ENCODE measurements at places on chromosomes 6 and 20.

DNA sequence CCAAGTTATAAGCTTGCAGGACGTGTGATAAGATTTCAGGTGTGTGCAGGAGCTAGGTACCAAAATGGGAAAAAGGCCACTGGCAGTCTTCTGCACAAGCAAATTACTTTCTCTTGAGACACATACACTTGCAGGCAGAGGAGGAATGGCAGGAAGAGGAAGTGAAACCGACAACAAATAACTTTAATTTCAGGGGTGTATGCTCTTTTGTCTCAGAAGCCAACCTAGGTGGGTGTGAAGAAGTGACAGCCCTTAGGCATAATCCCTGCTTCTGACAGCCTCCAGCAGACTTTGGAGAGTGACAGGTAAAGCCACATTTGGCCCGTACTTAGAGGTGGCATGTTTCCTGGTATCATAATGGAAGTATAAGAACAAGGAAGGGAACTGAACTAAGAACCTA lies 118.8 kb upstream of the TRAF3IP2 start:
- DNase-seq: no peak

GRCh38 chr6:165854061-165854862 lies 191.2 kb upstream of the PDE10A start:
- no peak for DNase-seq

- no peak for DNase-seq
Observed at GRCh38 chr6:93218096-93218495, 201.3 kb downstream of the EPHA7 start.

DNA sequence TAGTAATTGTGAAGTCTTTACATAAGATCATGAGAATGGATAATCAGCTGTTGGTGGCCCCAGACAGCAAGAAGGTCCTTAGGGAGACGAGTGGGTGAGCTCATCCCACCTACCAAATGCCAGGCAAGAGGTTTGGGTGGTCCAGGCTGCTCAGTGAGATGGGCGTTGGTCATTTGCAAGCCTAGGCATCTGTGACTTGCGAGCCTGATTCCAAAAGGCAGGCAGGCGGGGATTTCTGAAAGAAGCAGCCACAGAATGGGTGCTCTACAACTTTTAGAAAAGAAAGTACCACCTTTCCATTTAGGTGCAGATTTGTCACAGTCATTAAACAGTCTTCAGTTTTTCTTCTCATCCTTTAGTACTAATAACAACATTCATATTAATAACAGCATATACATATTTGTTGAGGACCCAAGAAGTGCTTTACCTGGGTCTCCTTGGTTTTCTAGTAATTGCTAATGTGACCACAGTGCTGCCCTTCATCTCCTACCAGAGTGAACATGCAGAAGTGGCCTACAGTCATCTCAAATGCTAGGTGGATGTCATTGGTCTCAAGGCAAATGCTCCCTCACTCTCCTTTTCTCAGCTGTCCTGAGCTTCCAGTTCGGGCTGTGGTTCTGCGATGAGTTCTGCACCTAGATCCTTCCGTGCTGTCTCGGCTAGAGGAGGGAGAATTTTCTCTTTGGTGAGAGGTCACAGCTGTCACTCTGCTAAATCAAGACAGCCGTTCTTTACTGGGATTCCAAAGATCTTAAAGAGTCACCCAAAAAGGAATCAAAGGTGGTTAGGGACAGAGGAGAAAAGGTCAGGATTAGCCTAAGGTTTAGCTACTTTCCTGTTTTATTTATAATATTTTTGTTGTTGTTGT lies 2.7 kb downstream of the WRNIP1 start:
- DNase-seq: no peak

Data from hypothalamus (tissue), 51 donors.